ENCODE measurements at places on chromosomes 16 and 17.

DNA sequence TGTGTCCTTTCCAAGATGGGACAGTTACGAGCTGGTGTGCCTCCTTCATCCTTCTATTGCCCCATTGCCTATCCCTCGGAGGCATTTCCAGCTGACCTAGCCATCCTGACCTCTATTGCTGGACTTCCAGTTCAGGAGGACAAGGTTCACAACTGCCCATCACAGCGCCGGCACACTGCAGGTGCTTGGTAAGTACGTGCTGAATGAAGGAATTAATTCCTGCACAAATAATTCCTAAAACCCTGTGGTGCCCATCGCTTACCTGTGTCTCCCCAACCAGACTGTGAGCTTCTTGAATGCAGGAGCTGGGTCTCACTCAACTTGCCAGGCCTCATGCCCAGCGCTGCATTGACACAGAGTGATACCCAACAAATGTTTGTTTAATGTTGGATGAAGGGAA is 13.0 kb downstream of the ALOX15B start:
- no peak for DNase-seq

DNA sequence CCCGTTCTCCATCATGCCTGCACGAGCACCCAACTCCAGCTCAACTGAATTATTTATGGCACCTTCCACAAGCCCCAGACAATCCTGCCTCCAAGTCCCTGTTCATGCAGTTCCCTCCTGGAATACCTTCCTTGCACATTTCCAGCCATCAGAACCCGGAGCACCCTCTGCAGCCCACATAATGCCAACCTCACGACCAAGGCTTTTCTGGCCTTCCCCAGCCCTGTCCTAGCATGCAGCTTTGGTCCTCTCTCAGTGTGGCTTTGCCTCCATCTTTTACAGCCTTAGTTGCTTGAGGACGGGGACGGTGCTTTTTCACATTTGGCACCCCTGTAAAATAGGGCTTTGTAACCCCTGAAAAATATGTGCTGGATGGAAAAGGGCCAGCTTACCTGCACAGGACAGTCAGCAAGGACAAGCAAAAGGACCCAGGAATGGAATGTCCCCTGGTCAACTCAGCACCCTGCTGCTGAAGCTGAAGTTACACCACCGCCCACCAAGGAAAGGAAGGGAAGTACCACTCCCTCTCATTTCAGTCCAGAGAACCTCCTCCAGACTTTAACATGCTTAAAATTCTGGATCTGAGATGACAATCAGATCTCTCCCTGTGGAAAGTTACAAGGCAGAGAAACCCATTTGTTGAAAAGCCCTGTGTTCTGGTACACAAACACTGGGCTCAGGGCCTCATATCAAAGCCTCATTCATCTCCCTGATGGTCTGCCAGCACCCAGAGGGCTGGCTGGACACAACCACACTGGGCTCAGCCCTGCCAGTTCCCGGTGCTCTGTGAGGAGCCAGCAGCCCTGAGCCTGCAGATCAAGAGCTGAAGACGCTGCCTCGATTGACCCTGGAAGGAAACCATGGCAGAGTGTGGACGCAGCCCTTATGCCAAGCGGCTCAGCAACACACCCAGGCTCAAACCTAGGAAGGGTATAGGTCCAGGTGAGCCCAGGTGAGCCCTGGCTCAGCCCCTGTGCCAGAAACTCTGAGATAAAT is 2.9 kb downstream of the SLC39A11 start:
- DNase-seq: no peak

- no peak for DNase-seq
Measured at GRCh38 chr17:71338396-71338795, 782.4 kb upstream of the SOX9 start.

DNA sequence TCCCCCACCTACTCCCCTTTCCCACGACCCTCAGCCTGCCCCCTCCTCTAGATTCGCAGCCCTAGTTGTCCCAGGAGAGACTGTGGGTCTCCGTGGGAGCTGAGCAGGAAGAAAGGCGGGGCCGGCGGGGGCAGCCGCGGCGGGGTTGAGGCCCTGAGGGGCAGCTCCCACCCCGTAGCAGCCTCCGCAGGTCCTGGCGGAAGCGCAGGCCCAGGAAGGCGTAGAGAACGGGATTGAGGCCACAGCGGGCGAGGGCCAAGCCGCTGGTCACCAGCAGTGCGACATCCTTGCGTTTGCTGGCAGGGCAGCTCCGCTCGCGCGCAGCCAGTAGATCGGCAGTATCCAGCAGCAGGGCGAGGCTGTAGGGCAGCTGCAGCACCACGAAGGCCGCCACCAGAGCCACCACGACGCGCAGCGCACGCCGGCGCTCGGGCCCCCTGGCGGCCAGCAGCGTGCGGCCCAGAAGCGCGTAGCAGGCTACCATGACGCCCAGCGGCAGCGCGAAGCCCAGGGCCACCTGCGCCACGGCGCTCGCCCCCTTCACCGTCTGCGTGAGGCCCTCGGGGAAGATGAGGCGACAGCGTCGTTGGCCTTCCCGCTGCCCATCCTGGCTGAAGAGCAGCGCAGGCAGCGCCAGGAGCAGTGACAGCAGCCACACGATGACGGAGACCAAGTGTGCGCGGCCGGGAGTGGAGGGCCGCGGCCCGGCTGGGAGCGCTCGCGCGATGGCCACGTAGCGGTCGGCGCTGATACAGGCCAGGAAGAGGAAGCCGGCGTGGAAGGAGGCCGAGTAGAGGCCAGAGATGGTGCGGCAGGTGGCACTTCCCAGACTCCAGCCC is 1.9 kb downstream of the CCR10 start:
- peak; percentile 88 for DNase-seq

- no peak for DNase-seq
Measured at GRCh38 chr17:17087424-17088015, 45.3 kb downstream of the MPRIP start.

GRCh38 chr16:82741073-82741615 is 114.4 kb downstream of the CDH13 start:
- no peak for DNase-seq

DNA sequence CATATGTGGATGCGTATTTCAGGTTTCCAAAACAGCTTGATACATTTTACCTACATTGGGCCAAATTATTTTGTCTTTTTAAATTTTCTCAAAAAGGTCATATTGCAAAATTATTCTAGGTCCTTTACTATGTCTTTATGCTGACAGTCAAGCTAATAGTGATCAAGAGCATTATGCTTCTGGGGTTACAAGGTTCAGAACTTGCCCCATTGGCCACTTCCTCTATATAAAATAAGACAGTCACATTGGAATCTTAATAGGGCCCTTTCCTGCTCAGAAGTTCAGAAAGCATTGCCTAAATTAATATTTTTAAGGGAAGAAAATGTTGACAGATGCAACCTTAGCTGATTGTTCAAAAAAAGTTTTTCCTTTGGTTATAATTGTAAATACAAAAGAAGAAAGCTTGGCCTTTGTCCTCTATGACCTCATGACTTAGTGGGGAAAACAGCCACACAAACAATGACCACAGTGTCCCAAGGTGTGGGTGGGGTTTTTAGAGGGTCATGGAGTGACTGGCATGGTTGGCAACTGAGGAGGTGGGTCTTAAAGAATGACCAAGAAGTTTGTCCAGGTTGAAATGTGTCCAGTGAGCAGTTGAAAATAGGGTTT is 11.8 kb upstream of the RAB11FIP4 start:
- DNase-seq: no peak

DNA sequence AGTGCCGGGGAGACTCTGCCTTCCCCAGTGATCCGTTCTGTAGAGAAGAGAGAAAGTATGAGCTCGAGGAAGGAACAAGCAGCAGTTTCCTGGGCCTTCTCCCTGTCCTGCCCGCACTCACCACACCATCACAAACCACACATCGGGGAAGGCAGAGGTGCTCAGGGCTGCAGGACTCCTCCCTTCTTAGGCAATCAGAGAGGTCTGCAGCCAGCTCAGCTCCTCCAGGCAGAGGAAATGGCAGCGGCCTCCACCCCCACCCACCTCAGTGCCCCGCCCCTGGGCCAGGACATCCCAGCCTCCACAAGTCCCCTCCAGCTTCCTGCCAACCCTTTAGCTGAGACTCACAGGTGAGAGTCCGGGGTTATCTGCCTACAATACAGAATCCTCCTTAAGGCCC is 2.0 kb downstream of the ZNF319 start:
- DNase-seq: no peak

DNA sequence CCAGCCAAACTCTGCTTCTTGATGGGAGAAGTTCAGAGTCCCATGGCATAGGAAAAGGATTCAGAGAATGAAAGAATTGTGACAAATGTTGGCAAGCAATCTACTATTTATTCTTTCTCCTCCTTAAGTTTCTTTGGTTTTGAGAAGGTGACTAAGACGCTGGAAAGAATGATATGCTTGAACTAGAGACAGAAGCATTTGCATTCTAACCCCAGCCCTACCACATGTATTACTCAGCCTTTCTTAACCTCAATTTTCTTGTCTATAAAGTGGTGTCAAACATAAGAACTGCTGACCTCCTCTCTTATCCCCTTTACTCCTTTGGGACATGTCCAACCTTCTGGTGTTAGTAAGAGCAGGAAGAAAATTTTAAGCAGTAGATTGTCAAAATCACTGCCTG is 124.7 kb downstream of the HS3ST2 start:
- no peak for DNase-seq

GRCh38 chr16:69804297-69804696 is 42.2 kb downstream of the WWP2 start:
- no peak for DNase-seq

- DNase-seq: no peak
Measured at GRCh38 chr17:53061446-53061845, 761.3 kb upstream of the KIF2B start.

DNA sequence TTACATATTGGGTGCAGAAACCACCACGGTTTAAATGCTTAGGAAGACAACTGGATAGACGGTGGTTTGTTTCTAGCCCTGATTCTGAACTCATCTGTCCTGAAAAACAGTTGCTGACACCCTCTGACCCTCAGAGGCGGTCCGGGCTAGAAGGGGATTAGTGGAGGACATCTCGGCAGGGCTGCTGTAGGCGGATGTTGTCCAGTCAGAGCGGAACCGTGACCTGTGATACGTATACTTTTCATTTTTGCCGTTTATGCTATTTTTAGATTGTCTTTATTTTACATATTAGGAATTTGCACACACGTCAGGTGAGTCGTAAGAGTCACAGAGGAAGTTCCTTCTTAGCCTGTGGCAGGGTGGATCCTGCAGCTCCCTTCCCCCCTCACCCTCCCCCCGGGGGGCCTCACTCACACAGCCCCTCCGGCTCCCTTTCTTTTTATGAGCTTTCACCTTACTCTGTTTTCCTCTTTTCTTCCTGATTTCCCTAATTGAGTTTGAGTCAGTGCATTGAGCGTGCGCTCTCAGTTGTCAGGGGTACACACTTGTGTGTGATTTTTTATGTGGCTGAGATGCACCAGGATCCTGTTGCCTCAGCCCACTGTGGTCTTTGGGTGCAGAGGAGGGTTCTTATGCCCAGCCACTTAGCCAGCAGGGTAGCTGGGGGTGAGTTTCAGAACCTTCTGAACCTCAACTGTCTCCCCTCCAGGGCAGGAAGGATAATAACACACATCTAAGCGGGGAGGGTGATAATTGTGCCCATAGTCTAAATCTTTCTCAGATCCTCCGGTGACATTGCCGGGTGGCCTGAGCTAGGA is 211.1 kb upstream of the CHMP6 start:
- no peak for DNase-seq

GRCh38 chr17:75013092-75013559 is 656 bp downstream of the MRPL58 start:
- peak; percentile 20 for DNase-seq

- peak; percentile 36 for DNase-seq
Measured at GRCh38 chr17:42784409-42784808, 4.0 kb downstream of the WNK4 start.

GRCh38 chr17:42270596-42270995 is 5.6 kb downstream of the STAT5B start:
- DNase-seq: no peak

- no peak for DNase-seq
Measured at GRCh38 chr16:10876799-10877341, at the start of gene CIITA. TSS of gene CIITA (plus strand) at chr16:10877202. CDS start at chr16:10877331, 129 bp downstream.

GRCh38 chr16:15621456-15621855 is 21.5 kb downstream of the MARF1 start:
- no peak for DNase-seq

DNA sequence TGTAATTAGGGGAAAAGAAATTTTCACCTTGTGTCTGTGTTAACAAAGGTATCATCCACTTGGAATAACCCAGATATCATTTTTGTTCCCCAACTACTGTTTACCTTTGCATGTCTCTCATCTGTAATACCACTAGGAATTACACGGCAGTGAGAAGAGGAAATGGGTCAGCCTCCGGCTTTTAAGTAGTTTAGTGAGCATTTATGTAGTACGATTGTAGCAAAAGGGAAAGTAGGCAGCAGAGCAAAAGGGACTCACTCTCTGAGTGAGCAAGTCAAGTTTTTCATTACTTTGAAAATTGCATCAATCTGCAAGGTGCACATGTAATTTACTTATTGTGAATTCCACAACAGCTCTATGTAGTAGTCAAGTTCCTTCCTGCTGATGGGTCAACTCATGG is 11.2 kb downstream of the PHF12 start:
- peak; percentile 57 for DNase-seq

- DNase-seq: peak; percentile 37
Measured at GRCh38 chr17:75153780-75154194, 525 bp downstream of the JPT1 start.

- no peak for DNase-seq
Measured at GRCh38 chr17:81095383-81095762, 60.4 kb downstream of the BAIAP2 start.

- no peak for DNase-seq
Measured at GRCh38 chr17:17356931-17357270, 53.7 kb downstream of the NT5M start.

DNA sequence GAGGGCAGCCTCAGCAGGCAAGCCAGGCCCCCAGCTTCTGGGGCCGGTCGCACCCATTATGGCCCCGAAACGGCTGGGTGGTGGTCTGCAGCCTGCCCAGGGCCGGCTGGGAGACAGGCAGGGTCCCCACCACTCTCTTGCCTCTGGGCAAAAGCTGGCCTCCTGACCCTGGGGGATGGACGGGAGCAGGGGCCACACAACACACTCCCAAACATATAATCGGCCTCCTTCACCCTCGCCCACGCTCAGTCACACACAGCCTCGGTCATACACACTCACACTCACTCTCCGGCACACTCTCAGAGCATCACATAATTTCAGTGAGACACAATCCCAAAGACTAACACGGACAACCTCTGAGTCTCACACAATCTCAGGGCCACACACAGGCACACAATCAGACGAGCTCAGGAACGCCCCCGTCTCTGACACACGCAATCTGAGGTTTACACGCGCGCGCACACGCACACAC is 589 bp downstream of the PEMT start:
- DNase-seq: no peak

DNA sequence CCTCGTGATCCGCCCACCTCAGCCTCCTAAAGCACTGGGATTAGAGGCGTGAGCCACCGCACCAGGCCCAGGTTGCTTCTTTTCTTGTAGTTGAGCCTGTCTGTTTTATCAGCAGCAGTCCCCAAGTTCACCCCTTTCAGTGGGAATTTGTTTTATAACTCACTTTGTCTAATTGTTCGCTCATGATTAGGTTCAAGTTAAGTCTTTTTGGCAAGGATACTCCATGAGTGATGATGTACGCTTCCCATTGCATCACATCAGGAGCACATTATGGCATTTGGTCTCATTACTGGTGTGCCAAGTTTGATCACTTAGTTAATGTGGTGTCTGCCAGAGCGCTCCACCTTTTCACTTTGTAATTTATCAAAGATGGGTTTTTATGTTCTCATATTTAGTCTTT is 14.4 kb upstream of the GJD3 start:
- DNase-seq: no peak

- DNase-seq: no peak
Measured at GRCh38 chr17:39169101-39169500, 3.1 kb upstream of the ARL5C start.
